ENCODE measurements at places on chromosomes 16 and 17.

DNA sequence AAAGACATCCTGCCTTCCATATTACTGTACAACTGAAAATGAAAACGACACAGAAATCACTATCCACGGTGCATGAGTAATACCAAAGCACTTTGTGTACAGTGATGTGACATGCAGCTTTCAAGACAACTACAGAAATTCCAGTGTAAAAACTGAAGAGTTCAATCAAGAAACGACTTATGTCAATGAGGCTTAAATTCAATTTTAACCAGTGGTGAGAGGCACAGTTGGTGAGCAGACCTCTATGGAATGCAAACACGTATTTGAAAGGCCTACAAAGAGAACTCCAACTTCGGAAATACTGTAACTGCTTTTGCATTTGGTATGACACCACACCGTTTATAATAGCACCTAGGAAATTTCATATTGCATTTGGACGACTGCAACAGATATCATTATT is 87.6 kb downstream of the USP31 start:
- DNase-seq = no peak

DNA sequence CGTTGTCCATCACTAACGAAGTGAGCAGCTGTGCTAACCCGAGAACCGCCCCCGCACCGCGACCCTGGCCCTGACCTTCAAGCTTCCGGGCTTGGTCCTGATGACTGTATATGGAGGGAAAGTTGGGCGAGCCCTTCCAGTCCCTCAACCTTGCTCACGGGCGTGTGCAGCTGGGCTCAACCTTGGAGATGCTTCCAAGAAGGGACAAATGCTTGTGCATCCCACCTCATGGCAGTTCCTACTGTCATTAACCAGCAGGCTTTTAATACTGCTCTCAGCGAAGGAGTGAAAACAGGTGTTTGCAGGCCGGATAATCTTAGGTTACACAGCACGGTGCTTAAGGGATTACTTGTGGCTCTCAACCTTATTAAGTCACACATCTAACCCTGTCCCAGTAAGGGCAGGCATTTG is 33.5 kb downstream of the SRL start:
- DNase-seq = no peak

DNA sequence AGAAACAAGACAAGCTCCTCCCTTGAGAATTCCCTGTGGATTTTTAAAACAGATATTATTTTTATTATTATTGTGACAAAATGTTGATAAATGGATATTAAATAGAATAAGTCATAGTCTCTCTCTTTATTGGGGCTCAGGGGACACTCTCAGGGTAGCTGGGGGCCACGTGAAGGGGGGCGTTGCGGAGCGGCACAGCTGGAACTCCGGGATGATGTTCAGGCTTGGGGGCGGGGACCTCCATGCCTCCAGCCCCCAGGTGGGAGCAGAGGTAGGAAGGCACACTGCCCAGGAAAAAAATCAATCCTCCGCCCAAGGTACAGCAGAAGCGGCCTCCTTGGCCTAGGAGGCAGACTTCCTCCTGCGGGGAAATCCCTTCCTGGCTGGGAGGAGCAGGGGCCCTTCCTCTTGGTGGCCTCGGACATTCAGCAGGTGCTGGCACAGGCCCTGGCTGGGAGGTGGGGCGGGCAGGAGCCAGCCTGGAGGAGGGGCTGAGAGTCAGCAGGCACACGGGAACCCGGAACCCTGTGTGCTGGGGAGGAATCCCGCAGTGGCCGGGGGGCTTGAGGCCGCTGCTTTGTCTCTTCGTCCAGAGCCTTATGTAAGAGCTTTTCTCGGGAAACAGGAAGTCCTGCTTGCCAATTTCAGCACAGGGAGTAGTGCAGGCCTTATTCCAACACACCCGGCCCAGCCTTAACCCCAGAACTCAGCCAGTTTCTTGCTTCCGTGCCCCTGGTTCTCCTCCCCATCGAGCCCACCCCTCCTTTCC is 591 bp upstream of the TNFSF13 start:
- no peak for DNase-seq

DNA sequence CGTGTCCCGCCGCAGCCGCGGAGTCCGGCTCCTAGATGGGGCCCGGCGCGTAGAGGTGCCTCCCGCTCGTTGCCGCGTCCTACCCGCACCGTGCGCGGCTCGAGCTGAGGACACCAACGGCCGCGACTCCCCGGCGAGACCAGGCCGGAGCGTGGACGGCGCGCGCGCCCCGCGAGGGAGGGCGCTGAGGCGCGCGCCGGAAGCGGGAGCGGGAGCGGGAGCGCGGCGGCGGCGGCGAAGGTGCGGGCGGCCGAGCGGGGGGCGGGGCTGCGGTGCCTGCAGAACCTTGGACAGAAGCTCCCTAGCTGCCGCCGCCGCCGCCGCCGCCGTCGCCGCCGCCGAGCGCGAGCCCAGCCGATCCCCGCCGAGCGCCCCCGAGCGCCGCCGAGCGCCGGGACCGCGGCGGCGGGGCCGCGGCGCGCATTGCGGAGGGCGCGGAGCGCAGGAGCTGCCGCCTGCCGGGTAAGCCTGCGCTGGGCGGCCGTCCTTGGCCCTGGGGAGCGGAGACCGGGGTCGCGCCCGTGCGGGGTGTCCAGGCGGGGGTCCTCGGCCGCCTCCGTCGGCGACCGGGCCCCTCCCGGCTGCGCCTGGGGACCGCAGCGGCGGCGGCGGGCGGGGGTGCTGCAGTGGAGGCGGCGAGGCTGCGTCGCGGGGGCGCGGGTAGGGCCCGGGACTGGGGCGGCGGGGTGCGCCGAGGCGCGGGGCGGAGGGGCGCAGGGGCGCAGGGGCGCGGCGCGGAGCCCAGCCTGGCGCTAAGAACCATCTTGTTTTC is at the start of gene CDK5R1:
TSS of gene CDK5R1 (plus strand) at position 293 of the 772 bp plus-strand sequence. CDS start 628 bp downstream, outside the sequence.
- DNase-seq = peak; percentile 56

DNA sequence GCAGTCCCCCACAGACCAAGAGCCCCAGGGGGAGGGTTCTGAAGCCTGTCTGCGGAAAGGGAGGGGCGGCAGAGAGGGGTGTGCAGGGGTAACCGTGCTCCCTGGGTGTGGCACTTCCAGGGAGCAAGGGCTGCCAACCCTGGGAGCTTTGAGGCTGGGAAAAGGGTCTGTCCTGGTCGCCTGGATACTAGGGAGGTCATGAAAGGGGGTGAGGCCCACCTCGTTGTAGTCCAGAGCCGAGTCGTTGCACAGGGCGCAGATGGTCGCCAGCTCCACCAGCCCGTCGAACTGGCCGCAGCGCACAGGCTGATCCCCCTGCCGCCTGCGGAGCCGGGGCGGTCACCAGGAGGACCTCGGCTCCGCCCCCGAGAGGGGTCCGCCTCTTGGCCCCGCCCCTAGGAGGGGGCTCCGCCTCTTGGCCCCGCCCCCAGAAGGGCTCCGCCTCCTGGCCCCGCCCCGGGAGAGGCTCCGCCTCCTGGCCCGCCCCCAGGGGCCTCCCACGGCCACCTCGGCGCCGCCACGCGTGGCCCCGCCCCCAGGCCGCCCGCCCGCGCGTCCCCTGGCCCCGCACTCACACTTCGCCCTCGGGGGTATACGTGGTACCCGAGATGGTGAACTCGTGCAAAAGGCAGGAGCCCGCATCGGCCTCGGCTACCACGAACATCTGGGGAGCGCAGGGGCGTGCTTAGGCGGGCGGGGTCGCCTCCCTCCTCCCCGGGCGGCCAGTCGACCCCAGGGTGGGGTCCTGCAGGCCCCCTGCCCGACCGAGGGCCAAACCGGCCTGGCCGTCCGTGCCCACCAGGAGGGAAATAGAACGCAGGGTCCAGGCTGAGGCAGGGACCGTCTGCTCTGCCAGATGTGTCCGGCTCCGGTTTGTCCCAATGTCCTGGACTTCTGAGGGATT is 19.5 kb downstream of the ATP2A3 start:
- no peak for DNase-seq

- no peak for DNase-seq
Measured at GRCh38 chr16:24125214-24125613, 130.9 kb upstream of the CACNG3 start.
